ENCODE measurements at places on chromosomes 13 and 19.
A peak's percentile ranks its signal among the peaks of the same experiment; 100 is the strongest.

DNA sequence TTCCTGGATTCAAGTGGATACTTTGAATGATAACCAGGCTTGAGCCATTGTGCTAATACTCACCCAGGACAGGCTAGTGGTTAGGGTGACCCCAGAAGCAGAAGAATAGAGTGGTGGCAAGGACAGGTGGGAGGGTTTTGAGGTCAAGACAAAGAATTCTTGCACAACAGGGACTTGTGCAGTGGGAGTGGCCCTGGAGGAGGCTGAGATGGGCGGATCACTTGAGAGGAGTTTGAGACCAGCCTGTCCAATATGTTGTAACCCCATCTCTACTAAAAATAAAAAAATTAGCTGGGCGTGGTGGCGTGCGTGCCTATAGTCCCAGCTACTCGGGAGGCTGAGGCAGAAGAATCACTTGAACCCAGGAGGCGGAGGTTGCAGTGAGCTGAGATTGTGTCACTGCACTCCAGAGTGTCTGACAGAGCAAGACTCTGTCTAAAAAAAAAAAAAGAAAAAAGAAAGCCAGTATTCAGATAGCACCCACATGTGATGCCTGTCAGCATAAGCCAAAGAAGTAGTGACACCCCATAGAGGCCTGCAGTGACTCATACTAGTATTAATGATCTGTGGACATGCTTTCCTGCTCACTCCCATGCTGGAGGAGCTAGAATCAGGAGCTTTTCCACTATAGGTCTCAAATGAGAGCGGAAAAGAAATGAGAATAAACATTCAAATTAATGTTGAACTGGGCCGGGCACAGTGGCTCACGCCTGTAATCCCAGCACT, 78.7 kb downstream of the RNF17 start:
- DNase-seq = no peak

DNA sequence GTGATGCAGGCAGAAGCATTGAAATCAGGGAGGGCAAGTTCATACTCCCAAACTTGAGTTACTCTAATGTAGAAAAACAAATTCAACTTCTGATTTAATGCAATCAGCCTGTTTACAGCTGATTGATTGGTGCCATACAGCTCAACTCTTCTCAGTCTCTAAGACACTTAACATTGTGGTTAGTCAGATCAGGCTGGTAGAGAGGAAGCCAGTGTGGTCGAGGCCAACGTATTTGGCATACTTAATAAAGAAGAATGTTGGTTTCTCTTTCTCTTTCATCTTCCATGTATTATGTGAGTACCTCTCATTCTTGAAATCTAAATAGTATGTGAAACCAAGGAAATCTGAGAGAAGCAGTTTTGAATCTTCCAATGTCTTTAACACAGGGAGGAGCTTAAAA, 255.0 kb upstream of the SLITRK1 start:
- DNase-seq = no peak

DNA sequence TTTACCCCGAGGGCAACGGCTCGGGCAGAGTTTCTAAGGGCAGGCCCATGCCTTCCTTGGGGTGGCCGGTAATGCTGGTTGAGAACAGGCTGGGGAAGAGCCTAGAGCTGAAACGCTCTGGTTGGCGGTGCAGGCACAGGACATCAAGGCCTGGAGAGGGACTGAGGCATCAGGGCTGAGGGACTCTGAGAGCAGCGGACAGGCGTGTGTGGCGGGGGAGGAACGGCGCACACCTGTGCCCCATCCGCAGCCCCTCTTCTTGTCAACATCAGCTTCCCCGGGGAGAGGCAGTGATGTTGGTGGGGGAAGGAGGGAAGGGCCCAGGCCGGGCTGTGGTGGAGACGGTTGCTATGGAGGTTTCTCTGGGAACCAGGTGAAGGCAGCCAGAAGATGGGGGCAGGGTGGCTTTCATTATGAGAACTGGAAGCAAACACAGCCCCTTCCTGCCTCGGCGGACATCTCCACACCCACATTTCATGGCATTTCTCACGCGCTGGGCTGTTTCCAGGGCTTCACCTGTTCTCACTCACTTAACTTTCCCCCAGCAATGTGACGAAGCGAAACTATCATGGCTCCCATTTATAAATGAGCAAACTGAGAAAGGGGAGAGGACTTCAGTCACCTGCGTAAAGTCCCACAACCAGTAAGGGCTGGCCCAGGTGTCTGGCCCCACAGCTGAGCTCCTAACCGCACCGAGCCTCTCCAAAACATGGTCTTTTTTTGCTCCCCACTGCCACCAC, 8.2 kb upstream of the ATF5 start:
- no peak for DNase-seq

DNA sequence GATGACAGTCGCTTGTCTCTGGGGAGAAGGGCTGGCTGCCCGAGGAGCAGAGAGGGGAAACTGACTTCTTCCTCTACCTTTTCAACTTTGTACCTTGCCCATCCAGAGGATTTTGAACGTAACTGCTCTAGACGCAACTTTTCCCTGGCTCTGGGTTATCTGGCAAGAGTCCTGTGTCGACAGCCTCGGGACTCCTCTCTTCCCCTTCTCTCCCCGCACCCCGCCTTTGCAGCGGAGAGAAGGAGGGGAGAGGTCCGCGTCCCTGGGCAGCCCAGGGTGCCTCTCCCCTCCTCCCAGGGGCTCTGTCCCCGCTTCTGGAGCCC, 574 bp downstream of the SH3GL1 start:
- no peak for DNase-seq

DNA sequence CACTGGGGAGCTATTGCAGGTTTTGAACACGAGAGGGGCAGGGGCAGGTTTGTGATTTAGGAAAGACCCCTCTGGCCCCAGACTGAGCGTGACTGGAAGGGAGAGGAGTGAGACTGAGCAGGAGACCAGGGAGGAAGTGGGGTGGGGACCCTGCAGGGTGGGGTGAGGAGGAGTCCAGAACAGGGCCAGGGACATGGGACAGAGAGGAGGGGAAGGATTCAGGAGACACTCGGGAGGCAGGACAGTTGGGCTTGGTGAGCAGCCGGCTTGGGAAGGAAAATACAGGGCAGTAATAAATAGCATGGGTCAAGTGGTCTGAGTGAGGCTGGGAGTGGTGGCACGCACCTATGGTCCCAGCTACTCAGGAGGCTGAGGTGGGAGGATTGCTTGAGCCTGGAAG, 9.4 kb downstream of the FOSB start:
- no peak for DNase-seq

DNA sequence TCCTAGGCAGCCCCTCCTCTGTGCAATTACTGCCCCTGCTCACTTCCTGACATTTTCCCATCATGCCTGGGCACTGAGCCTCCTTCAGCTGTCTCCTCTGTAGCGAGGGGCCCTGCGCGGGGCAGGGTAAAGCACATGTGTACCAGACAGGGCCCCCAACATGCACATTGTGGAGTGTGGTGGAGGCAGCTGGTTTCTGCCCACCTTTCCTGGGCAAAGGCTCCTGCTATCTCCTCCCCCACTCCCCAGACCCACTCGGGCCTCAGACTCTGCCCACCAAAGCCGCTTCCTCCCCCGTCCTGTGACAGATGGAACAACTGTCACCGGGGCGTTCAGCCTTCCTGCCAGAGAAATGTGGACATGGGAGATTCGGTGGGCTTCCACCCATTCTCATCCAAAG, 2.9 kb upstream of the KPTN start:
- DNase-seq = no peak

DNA sequence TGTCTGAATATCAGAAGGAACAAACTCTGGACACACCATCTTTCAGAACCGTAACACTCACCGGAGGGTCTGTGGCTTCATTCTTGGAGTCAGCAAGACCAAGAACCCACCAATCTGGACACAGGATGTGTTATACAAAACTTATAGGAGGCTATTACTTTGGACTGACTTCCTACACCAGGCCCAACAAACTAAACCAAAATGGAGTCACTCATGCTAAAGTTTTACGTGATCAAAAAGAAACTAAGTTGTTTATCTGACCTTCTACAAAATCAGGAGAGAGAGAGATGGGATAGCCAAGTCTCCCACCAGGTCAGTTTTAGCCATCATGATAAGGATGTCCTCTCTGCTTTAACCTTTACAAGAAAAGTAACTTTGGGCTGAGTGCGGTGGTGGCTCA, 3.2 kb upstream of the RAB11B start:
- no peak for DNase-seq

- DNase-seq = peak; percentile 21
Observed at GRCh38 chr13:106917673-106918556, 350.0 kb upstream of the ARGLU1 start.

GRCh38 chr13:75308222-75308621, 173.7 kb downstream of the TBC1D4 start:
- no peak for DNase-seq

DNA sequence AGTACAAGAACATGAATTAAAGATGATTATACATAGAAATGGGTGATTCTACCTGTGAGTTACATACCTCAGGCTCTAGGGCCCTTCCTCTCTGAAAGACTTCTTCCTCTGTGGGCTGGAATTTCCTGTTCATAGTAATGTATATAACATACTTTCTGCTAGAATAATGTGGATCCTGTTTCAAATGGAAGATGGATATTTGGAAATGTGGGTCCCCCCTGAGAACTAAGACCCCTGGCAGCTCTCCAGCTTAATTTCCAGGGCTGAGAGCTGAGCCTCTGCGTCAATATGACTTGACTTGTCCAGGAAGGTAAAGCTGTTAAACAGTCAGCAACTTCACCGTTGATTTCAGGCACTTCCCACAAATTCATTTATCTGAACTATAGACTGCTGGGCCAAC, 296.3 kb downstream of the NALCN start:
- no peak for DNase-seq

DNA sequence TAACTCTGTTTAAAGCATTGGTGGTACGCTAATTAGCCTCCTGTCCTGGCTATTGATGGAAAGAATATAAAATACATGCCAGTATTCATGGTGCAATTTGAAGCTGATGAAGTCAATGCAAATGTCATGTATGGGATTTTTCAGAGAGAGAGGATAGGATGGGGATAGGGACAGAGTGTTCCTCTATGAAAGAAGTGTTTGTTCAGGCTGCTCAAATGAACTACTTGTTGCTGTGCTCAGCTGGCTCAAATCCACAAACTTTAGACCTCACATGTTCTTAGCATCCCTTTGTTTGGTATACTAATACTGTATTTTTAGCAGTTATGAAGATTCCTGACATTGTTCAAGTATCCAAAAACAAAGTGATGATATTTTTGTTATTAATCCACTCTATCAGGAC, 116.5 kb downstream of the SLITRK1 start:
- no peak for DNase-seq

- no peak for DNase-seq
Observed at GRCh38 chr19:7458675-7459074, 30.2 kb downstream of the PEX11G start.

- DNase-seq = no peak
Observed at GRCh38 chr13:44198826-44199225, 174.8 kb upstream of the SERP2 start.

- DNase-seq = no peak
Observed at GRCh38 chr13:33073338-33073737, 57.1 kb downstream of the KL start.

- no peak for DNase-seq
Observed at GRCh38 chr19:10100163-10100785, 2.2 kb downstream of the ANGPTL6 start.

GRCh38 chr13:77702366-77702765, 4.9 kb downstream of the SLAIN1 start:
- no peak for DNase-seq

DNA sequence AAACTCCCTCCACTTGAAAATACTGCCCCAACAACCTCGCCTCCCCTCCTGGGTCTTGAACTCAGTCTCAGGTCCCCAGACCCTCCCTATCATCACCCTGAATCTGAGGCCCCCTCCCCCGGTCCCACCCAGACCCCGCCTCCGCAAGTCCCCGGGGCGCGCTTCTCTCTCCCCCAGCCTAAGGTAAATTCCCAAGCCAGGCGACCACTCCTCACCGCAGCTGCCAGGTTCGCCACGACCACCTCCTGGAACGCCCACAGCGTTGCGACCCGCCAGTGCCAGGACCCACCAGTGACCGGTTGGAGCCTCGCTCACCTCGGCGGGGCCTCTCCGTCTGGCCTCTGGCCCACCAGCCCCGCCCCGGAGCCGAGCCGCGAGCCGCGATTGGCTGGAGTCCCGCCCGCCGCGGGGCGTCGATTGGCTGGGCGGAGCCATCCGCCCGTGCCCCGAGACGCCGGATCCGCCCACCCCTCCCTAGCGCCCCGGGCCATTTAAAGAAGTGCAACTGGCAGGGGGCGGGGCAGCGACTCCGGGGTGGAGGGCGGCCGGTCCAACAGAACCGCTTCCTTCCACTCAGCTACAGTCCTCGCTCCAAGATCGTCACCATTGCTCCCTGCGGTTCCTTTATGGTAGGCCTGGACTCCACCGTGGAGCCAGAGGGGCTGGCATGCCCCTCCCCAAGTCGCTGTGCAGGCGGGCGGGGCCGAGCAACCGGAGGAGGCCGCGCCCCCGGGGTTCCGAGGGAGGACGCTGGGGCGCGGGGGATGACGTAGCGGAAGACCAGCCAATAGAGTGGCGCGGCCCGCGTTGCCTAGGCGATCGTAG, at the start of gene SERTAD3:
Gene SERTAD3 (minus strand): TSS at position 336 of the 825 bp plus-strand sequence. CDS start 2,255 bp downstream, outside the sequence.
- DNase-seq = peak; percentile 96

GRCh38 chr13:93227280-93227877, 772 bp downstream of the GPC6 start:
- no peak for DNase-seq

GRCh38 chr13:45826731-45827130, 24.8 kb downstream of the SIAH3 start:
- DNase-seq = no peak

- no peak for DNase-seq
Observed at GRCh38 chr19:33274663-33275558, 27.4 kb downstream of the CEBPA start.

GRCh38 chr19:19300613-19301012, 19.7 kb downstream of the SUGP1 start:
- no peak for DNase-seq

DNA sequence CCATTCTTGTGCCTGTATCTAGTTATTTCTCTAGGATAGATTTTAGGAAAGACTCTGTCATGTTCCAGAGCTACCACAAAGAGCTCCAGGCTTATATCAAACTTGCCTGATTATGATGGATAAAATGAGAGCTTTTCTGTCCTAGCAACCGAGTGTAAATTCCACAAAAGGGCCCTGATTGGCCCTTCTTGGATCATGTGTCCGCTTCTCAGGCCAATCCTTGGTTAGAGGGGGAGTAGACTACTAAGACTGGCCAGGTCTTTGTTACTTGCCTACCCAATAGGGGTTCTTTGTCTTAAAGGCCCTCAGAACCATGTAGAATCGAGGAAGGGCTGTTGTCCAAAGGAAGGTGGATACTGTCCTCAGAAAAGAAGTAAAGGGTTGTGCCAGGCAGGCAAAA, 2.4 kb downstream of the DHX34 start:
- no peak for DNase-seq

GRCh38 chr13:105906746-105907145, 628.7 kb downstream of the EFNB2 start:
- DNase-seq = no peak

DNA sequence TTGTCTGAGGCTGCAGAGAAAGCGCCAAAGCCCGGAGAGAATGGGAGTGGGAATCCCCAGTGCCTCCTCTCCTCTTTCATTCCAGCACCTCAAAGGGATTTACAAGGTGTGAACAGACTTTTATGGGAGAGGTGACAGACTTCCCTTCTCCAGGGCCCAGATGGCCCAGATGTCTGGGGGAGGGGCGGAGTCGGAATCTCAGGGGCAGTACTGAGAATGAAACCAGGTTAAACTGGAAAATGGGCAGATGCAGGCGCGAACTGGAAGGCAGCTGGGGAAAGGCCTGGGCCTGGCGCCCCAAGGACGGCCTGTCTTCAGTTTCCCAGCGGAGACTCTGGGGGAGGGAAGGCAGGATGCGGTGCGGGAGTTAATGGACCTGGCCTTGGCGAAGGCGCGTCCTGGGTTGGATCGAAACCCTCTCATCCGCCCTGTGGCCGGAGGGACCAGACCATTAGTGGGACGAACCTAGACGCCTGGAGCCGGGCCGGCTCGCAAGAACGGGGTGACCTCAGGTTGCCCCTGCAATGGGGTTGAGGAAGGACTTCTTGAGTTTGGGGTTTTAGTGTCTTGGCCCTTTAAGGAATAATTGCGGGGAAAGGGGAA, 592 bp upstream of the TRIP10 start:
- no peak for DNase-seq

Data from stimulated activated CD8-positive, alpha-beta memory T cell treated with anti-CD3 and anti-CD28 coated beads, Interleukin-12 subunit alpha, Interleukin-12 subunit beta, amount 100 ng/mL, for 4 hours (primary cell).